Naive thymus-derived CD8-positive, alpha-beta T cell (primary cell): ENCODE measurements at places on chromosomes 6 and 20.
A peak's percentile ranks its signal among the peaks of the same experiment; 100 is the strongest.

GRCh38 chr6:9233226-9233625, 797.9 kb upstream of the SLC35B3 start:
- DNase-seq = no peak
- H3K36me3 ChIP-seq = no peaks in the 10 kb centered on the region
- H3K27ac ChIP-seq = no peak overlapping the region
- H3K4me3 ChIP-seq = no peak overlapping the region
- no peaks in the 10 kb centered on the region for H3K27me3 ChIP-seq
- no peaks in the 10 kb centered on the region for H3K4me1 ChIP-seq

DNA sequence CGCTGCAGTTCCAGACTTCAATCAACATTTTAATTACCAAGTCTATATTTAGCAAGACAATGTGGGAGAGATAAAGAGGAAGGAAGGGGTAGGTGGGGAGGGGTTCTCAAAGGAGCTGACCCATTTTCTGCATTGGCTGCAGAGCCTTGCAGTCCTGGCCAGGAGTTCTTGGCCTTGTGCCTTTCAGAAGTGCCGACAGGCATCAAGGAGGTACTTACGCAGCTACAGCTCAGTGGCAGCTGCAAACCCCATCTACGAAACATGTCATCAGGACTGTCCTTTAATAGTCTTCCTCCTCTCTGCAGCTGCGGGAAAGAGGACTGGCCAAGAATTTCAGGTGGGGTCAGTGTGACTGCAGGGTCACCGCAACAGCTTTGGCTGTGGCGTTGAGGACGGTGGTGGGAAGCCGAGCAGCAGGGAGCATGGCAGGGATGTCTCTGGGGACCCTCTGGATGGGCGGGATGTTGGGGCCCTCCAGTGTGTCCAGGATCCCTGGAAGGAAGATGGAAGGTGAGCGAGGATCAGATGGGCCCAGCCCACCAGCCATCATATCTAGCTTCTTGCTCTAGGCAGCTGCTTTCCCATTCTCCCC, 1.8 kb upstream of the LRRC73 start:
- peaks cover 15% of the 10 kb centered on the region for H3K27me3 ChIP-seq
- no peak overlapping the region for H3K4me3 ChIP-seq
- peaks cover 4% of the 10 kb centered on the region for H3K36me3 ChIP-seq
- DNase-seq = no peak
- H3K27ac ChIP-seq = no peak overlapping the region
- peaks cover 36% of the 10 kb centered on the region for H3K4me1 ChIP-seq

DNA sequence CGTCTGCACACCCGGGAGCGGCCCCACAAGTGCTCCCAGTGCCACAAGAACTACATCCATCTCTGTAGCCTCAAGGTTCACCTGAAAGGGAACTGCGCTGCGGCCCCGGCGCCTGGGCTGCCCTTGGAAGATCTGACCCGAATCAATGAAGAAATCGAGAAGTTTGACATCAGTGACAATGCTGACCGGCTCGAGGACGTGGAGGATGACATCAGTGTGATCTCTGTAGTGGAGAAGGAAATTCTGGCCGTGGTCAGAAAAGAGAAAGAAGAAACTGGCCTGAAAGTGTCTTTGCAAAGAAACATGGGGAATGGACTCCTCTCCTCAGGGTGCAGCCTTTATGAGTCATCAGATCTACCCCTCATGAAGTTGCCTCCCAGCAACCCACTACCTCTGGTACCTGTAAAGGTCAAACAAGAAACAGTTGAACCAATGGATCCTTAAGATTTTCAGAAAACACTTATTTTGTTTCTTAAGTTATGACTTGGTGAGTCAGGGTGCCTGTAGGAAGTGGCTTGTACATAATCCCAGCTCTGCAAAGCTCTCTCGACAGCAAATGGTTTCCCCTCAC, 21.0 kb downstream of the PRDM1 start:
- DNase-seq = no peak
- no peak overlapping the region for H3K4me3 ChIP-seq
- peaks cover 21% of the 10 kb centered on the region for H3K4me1 ChIP-seq
- no peak overlapping the region for H3K27ac ChIP-seq

DNA sequence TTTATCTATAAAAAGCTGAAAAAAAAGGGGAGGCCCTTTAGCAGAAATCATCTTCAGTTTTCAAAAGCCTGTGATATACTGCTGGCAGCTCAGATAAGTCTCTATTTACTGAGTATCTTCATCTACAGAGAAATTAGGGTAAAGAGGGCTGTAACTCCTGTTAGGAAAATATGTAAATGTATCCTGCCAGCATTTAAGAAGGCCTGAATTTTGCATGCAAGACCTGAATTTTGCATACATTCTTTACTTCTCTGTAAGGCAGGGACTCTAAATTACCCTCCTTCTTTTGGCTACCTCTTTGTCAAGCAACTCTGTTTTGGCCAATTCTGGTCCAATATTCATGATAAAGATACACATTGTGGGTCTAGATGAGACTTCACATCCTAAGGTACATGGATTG, 150.6 kb upstream of the SPACA1 start:
- DNase-seq = no peak
- H3K27ac ChIP-seq = no peak overlapping the region
- no peaks in the 10 kb centered on the region for H3K36me3 ChIP-seq
- no peak overlapping the region for H3K4me3 ChIP-seq
- H3K4me1 ChIP-seq = no peaks in the 10 kb centered on the region
- peaks cover 3% of the 10 kb centered on the region for H3K27me3 ChIP-seq

DNA sequence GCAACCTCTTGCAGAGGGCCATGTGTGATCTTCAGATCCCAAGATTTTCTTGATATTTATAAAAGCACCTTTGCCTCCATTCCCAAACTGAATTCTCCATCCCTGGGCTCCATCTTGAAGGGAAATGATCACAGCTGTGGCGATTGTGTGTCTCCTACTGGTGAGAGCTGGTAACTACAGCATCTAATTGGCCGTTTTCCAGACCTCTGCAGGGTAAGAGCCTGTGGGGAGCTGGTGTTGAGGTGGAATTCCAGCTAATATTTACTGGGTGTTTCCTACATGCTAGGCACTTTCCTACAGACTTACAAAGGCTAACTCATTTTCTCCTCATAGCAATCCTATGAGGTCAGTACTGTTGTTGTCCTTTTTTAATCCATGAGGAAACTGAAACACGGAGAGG, 59.2 kb upstream of the FNDC1 start:
- no peaks in the 10 kb centered on the region for H3K36me3 ChIP-seq
- H3K27me3 ChIP-seq = no peaks in the 10 kb centered on the region

DNA sequence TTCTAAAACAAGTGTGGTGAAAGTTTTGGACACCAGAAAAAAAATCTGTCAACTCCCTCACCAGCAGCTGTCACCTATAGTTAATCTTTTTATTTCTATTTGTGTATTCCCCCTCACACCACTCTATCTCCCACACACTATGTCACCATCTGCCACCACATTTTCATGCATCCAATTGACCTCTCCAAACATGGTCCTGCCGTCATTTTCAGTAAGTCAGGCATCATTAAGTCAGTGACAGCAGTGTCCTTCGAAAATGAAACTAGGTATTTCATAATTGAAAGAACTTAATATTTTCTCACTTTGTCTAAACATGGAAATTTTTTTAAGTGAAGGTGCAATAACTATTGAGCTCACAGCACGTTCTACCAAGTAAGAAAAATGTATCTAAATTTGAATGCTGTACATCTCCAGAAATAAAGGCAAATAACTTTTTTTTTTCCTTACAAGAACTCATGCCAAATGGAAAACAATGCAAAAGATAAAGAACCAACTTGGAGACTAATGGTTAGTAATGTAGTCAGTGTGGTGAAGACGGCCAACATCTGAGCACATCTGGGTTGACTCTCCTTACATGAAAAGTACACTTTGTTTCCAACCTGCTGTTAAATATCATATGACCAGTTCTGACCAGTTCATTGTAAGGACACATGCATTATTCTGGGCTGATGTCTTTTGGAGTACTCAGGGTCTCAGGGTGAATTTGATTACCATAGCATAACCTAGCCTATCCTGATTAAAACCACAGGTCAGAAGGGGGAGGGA, 623.3 kb upstream of the MANEA start:
- no peak for DNase-seq
- H3K4me1 ChIP-seq = no peaks in the 10 kb centered on the region
- no peaks in the 10 kb centered on the region for H3K36me3 ChIP-seq

- no peaks in the 10 kb centered on the region for H3K4me1 ChIP-seq
- no peak for DNase-seq
- no peaks in the 10 kb centered on the region for H3K27me3 ChIP-seq
Observed at GRCh38 chr6:35850208-35850607, 45.1 kb downstream of the LHFPL5 start.

- no peak overlapping the region for H3K27ac ChIP-seq
- H3K4me1 ChIP-seq = peaks cover 11% of the 10 kb centered on the region
- no peaks in the 10 kb centered on the region for H3K27me3 ChIP-seq
- peaks cover 5% of the 10 kb centered on the region for H3K36me3 ChIP-seq
- no peak for DNase-seq
- no peak overlapping the region for H3K4me3 ChIP-seq
Observed at GRCh38 chr6:108868647-108869046, 20.4 kb downstream of the ARMC2 start.

- H3K36me3 ChIP-seq = no peaks in the 10 kb centered on the region
- peaks cover 20% of the 10 kb centered on the region for H3K4me1 ChIP-seq
- no peak overlapping the region for H3K27ac ChIP-seq
- DNase-seq = no peak
- no peak overlapping the region for H3K4me3 ChIP-seq
Observed at GRCh38 chr6:15623276-15624116, 39.3 kb downstream of the DTNBP1 start.

DNA sequence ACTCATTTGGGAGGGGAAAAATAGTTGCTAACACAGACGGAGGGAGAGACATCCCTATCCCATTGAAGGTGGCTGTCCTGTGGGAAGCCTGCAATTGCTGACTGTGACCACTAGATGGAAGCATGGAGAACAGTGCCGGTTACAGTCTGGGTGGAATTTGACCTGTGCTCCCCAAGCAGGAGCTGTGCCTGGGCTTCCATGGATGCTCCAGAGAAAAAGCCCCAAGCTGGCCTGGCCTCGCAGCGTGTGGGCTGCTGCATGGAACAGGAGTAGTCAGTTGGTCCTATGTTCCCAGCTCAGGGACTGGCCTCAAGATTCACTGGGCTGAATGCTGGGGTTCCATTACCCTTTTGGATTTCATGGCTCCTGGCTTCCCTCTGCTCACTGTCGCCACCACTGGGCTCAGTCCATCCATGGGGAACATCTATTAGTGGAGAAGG, 116.3 kb upstream of the CHD6 start:
- H3K4me1 ChIP-seq = no peaks in the 10 kb centered on the region
- no peak overlapping the region for H3K27ac ChIP-seq
- peak; percentile 23 for DNase-seq
- H3K4me3 ChIP-seq = no peak overlapping the region

DNA sequence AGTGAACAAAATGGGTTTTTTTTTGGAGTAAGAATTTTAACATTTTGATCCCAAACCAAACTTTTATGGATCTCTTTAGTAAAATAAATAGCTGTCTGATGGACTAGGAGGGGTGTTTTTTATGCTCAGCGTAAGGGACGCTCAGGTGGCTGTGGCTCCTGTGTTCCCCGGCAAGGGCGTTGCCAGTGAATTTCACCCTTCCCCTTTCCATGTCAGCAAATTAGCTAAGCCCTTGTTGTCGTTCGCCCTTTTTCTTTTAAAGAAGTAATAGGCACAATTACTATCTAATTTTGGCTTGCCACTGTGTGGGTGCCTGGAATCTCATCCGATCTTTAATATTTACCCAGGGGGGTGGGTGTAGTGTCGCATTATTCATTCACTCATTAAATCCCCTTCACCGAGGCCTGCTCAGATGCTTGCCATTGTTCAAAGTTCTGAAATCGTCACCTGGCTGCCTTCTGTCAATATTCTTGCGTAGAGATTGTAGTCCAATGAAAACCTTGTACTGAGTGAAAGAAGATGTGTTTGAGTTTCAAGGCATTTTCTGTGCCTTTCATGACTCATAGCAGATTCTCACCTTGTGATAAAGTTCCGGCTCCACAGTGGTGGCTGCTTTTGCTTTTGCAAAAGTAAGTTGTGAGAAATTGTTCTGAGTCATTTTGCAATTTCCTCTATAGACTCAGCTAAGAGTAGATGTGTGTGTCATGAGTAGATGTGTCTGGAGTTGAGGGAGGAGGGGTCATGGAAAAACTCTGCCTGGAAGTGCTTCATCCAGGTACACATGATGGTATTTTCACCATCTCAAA, 40.0 kb upstream of the CLDN20 start:
- no peaks in the 10 kb centered on the region for H3K27me3 ChIP-seq
- no peaks in the 10 kb centered on the region for H3K4me1 ChIP-seq
- no peaks in the 10 kb centered on the region for H3K36me3 ChIP-seq
- no peak overlapping the region for H3K27ac ChIP-seq
- no peak overlapping the region for H3K4me3 ChIP-seq
- DNase-seq = no peak
